ENCODE measurements at places on chromosomes 16 and 17.

GRCh38 chr16:57600048-57600835 is 28.2 kb upstream of the ADGRG1 start:
- DNase-seq = no peak

- DNase-seq = no peak
Measured at GRCh38 chr17:36501963-36502362, 15.5 kb downstream of the ZNHIT3 start.

GRCh38 chr17:57620576-57620975 is 124.5 kb downstream of the CCDC182 start:
- no peak for DNase-seq

DNA sequence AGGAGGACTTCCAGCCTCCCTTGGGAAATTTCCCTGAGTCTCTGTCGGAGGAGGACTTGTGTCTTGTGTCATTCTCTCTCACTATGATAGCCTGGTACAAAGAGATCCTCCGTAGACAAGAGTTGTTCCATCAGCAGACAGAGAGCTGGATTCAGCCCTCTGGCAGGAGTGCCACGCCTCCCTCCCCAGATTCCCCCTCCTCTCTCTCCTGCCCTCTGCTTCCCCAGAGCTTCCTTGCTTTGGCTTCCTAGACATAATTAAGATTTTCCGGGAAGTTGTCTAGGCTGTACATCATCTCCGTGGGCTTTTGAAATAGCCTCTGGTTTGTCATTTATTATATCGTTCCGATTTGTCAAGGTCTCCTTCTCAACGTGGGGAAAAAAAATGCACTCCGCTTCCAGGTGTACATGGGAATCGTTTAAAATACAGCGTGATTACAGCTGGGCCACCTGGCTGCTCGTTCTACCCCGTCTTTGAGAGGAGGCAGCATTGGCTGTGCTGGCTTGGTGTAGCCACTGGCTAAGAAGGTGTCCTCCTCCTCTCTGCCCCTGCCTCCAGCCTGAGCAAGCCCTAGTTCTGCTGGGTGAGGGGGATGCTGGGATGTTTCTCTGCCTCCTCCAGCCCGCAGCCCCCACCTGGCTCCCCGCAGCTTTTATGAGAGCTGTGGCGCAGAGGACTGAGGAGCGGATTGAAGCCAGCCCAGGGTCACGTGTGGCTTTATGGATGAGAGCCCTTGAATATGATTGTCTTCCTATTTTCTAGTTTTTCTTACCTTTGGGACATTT is 282.5 kb downstream of the SNX29 start:
- no peak for DNase-seq

- DNase-seq = no peak
Measured at GRCh38 chr17:57260325-57261083, 4.2 kb downstream of the MSI2 start.

DNA sequence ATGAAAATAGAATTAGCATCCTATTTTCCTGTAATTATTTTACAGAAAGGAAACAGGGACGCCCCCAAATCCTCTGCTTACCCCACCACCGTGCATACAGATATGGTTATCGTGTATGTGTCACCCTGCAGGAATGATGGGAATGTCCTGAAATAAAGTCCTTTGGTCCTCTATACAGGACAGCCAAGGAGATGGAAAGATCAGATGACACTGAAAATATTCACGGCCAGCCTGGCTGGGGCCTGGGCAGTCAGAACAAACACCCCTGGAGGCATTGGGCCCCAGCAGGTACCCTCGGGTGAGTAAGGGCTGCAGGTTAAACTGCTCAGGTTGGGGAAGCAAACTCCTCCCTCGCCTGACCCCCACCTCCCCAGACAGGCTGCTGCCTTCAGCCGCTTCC is 368.0 kb downstream of the FOXL1 start:
- DNase-seq = no peak

GRCh38 chr17:49165143-49165542 is 32.6 kb downstream of the B4GALNT2 start:
- no peak for DNase-seq

- no peak for DNase-seq
Measured at GRCh38 chr17:67411397-67411796, 34.3 kb downstream of the PITPNC1 start.

- no peak for DNase-seq
Measured at GRCh38 chr17:1750628-1751027, 8.0 kb downstream of the SERPINF2 start.

GRCh38 chr17:59151591-59151990 is 3.4 kb downstream of the SKA2 start:
- no peak for DNase-seq

- DNase-seq = no peak
Measured at GRCh38 chr16:1019231-1020090, 37.9 kb downstream of the SOX8 start.

DNA sequence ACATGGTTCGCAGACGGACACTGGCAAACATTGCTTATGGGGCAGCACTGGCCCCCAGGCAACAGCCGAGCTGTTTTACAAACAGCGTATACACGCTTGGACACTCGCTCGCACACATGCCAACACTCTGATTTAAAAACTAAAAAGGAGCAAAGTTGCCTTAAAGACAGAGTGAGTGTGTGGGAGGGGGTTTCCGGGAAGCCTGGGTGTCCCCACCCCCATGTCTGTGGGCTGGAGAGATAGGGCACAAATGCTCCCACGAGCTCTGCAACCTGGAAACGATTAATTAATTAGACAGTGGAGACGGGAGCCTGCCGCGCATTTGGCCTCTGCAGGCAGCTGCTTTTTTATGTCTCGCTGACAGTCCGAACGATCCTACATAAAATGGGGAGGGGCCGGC is 107.9 kb upstream of the ZNF469 start:
- DNase-seq = no peak

GRCh38 chr17:79306424-79307318 is 232.0 kb downstream of the ENGASE start:
- DNase-seq = no peak

DNA sequence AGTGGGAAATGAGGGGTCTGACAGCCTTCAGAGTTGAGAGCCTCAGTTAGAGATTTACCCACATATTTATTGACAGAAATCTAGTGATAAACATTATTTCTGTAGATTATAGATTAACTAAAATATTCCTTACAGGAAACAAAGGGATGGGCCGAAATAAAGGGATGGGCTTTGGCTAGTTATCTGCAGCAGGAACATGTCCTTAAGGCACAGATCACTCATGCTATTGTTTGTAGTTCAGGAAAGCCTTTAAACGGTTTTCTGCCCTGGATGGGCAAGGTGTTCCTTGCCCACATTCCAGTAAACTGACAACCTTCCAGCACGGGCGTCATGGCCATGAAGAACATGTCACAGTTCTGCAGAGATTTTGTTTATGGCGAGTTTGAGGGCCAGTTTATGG is 154.8 kb upstream of the TOM1L1 start:
- DNase-seq = no peak
